ENCODE measurements at places on chromosomes 2 and 18.

DNA sequence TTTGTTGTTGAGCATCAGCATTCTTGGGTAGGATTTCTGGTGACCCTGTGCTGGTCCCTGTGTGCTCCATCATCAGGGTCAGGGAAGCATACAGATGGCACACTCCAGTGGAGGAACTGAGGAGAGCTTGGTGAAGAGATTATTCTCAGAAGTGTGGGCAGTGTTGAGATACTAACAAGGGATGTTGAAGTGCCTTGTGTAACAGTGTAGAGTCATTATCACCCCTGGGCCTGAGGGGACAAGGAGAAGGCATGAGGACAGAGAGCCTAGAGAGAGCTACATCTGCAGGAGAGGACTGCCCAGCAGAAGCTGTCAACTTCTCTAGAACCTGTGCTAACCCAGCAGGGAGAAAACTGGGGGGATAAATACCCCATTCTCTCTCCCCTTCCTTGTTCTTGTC, 189.0 kb downstream of the PLCL1 start:
- no peak for DNase-seq

DNA sequence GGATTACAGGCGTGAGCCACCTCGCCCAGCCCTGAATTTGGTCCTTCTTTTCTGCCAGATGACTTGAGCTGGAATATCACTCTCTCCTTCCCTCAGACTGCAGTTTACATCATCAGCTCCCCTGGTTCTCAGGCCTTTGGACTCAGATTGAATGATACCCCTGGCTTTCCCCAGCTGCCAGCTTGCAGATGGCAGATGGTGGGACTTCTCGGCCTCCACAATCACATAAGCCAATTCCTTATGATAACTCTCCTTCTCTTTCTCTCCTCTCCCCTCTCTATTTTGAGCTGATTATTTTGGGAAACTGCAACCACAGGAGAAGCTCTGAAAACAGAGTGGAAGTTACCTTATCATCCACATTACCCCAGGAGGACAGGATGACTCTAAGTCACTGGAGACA, 33.4 kb upstream of the ATP8B1 start:
- no peak for DNase-seq

DNA sequence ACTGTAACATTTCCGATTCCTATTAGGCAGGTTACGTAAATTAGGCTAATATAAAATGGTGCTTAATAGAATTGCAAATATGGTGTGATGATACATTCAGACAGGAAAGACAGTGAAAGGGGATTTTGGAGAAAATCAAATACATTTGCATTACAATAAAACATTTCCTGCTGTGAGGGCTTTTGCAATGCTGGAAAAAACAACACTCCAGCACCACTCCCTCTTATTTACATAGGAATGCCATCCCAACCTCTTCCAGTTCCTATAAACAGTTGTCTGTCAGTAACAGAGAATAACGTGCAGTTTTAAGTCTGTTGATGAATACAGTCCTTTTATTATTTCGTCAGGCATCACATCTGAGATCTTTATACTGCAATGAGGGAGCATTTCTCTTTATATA, 298.8 kb upstream of the FANCL start:
- no peak for DNase-seq

GRCh38 chr2:106885329-106885728, 638 bp downstream of the ST6GAL2 start:
- DNase-seq, result no peak

- no peak for DNase-seq
These were observed 47.4 kb upstream of the MTCL1 start for GRCh38 chr18:8657873-8658470.

GRCh38 chr2:127423478-127423843, 5.2 kb downstream of the PROC start:
- DNase-seq, result peak; percentile 12

DNA sequence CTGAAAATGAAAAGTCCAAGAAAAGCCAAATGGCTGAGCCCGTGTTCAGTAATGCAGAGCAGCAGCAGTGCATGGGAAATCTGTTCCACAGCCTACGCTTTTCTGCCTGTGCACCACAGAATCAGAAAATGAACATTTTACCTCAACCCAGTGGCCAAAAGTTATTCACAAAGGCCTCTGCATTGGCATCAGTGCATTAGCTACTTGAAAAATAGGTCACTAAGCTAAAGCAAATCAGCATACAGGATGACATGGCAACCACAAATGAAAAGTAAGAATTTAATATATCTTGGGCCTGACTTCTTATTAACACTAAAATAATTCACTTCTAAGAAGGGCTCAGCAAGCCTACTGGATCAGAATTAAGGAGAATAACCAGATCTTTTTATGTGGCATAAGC, 1145.3 kb upstream of the CHAC2 start:
- no peak for DNase-seq

- no peak for DNase-seq
These were observed 37.0 kb downstream of the PPP4R1 start for GRCh38 chr18:9577361-9577760.

- DNase-seq, result no peak
These were observed 11.2 kb upstream of the SPRED2 start for GRCh38 chr2:65443509-65444186.

GRCh38 chr18:38557006-38557405, 991.4 kb upstream of the CELF4 start:
- no peak for DNase-seq

DNA sequence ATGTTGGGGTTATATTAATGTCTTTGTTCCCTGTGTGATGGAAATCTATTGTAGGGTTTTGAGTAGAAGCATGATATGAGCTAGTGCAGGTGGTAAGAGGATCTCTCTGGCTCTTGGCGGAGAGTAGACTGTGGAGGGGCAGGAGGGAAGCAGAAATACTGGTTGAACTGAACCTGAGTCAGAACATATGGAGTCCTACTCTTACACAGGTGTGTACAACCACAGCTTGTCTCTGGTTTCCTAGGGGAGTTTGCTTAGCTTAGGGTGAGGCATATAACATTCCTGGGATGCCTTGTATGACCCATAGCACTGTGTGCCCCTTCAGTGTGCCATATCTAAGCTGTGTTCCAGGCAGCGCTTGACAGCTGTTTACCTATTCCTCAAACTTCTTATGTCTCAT, 97.3 kb upstream of the GCFC2 start:
- DNase-seq, result no peak

DNA sequence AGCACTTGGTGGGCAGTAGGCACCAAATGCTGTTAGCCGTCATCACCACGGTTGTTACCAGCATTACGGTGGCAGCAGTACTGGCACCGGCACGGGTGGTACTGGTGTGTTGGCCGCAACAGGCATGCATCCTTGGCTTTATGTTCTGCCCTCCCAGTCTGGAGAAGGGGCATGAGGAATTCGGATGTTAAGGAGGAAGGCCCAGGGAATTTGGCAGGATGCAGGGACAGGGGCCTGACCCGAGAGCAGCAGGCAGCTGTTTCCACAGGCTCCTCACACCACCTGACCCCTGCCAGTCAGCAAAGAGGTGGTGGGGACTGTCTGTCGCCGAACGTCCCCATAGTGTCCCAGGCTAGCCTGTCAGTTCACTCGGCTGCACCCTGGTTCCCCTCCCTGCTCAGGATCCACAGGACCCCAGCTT, 79.0 kb downstream of the EDAR start:
- peak; percentile 74 for DNase-seq

DNA sequence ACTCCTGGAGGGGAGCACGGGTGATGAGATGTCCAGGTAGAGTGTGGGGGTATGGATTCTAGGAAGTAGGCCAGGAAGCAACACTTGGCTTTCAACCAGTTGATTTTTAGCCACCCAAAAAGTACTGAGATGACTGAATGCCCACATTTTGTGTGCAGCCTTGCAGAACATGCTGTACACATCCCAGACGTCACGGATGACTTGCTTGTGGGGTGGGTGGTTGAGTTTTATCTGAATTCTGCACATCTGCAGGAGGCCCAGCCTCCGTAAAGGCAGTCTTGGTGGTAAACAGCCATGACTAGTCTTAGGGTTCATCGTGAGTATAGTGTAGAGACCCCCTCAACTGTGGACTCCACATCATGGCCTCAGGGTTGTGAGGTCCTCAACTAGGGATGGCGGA, 53.3 kb upstream of the CCDC195 start:
- no peak for DNase-seq

GRCh38 chr2:201191132-201191875, 8.4 kb downstream of the CASP10 start:
- no peak for DNase-seq

- no peak for DNase-seq
These were observed 23.2 kb downstream of the GYPC start for GRCh38 chr2:126679094-126679713.

DNA sequence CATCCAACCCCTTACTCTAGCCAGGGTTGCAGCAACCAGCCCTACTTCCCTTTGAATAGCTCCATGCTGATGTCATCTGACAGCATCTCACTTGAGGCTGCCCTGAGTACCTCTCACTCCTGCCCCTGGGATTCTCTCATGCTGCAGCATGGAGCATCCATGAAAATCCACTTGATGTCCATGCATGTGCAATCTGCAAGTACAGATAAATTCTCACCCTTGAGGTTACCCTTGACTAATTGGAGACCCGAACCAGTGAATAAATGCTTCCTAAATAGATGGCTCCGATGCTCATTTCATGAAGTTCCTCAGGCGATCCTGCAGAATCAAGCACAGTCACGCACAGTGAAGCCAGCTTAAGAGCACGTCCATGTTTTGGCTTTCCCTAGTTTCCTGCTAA, 298.3 kb downstream of the RBM43 start:
- DNase-seq, result no peak

GRCh38 chr2:215396595-215397313, 39.1 kb downstream of the FN1 start:
- DNase-seq, result no peak

GRCh38 chr18:44857081-44857480, 176.4 kb downstream of the SETBP1 start:
- no peak for DNase-seq

GRCh38 chr2:85760371-85760770, 6.6 kb downstream of the ATOH8 start:
- no peak for DNase-seq

DNA sequence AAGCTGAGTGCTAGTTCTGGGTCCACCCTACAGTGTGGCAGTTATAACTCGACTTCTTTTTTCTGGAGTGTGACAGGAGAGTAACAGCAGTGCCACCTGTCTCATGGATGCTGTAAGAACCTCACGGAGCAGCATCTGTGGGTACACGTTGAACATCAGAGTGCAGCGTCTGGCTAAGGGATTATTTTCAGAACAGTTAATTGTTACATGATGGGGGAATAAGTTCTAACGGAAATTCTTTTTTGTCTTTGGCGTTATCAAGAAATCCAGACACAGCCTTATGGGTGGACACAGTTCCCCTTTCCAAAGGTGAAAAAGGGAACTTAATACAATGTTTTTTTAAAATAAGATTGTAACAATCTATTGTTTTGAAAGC, 28.3 kb upstream of the TOGARAM2 start:
- no peak for DNase-seq

- no peak for DNase-seq
These were observed 36.4 kb downstream of the CTIF start for GRCh38 chr18:48575301-48575657.

- no peak for DNase-seq
These were observed 263.2 kb downstream of the EN1 start for GRCh38 chr2:118584062-118584749.

GRCh38 chr2:85852937-85853498, 35.8 kb downstream of the ST3GAL5 start:
- peak; percentile 88 for DNase-seq

GRCh38 chr2:231371430-231372054, 24.0 kb upstream of the B3GNT7 start:
- DNase-seq, result no peak

DNA sequence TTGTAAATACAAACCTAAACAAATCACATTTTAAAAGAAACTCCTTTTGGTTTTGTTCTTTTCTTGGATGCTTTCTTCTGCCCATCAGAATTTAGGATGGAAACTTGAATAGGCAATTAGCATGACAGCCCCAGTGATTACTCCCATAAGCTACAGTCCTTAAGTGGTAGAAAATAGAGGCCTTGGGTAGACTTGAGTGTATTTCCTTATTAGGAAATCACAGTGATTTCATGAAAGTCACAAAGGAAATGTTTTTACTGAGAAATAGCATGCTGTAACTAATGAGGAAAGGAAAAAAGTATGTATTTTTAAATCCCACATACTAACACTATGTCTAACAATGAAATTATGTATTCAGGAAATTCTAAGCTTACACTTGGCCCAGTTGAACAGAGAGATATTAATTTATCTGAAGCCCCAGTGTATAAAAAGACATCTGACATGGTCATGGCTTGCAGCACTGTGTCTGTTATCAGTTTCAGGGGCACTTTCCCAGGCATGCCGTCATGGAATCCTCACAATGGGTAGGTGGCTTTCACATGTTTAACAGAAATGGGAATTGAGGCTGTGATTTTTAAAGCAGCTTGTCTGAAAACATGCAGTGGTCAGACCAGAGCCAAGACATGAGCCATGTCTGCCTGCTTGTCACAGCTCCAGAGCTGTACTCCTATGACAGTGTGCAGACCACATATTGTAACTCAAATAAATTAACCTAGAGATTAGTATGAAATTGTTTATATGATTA, 79.7 kb upstream of the TRIB2 start:
- no peak for DNase-seq

DNA sequence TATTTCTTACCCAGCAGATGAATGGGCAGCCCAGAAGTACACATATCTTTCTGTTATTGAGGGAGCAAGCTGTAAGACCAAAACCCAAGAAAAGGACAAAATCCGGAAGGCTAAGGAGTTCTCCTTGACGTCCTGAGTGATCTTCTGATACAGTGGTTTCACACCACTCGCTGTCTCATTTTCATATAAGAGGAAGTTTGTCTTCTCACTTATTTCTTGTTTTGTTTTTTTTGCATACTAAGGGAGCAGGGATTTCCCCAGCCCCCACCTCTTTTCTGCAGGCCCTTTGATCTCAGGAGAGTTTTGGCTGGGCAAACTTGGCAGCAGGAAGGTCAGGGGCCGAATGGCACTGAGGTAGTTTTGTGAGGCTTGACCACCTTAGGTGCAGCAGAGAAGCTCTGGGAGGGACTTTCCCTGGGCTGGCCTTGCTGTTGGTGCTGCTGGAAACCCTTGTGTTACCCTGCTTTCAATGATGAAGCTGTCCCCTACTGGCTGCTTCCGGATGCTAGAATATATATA, 13.3 kb downstream of the CHRNA1 start:
- DNase-seq, result no peak

DNA sequence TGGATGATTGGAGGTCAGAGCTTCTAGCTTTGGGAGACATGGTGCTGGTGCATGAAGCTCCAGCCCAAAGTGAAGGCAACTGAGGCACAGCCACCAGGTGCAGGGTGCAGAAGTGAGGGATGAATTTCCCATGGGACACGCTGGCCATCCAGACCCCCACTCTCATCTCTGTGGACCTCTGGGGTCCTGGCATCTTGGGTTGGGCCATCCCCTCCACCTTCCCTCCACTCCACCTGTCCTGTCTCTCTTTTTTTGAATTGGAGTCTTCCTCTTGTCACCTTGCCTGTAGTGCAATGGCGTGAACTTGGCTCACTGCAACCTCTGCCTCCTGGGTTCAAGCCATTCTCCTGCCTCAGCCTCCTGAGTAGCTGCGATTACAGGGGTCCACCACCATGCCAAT, 3.4 kb downstream of the NGEF start:
- DNase-seq, result no peak

- no peak for DNase-seq
These were observed 13.1 kb upstream of the ACTR3 start for GRCh38 chr2:113876503-113877387.

All from lower leg skin (tissue), 4 donors.